ENCODE measurements at places on chromosomes 16 and 17. TPM values are rescaled to one million over a fixed set of nuclear protein-coding genes. Genes with fewer than 3 reads are reported as not detected.

Gene KRTAP4-9
- total RNA-seq, result not detected

Gene TBC1D3D
- not detected for total RNA-seq

Gene ELMO3
- total RNA-seq, result 0.69 TPM

Gene ICAM2
- 8.8 TPM for total RNA-seq
